ENCODE measurements at places on chromosomes 11 and 22. TPM values are rescaled to one million over a fixed set of nuclear protein-coding genes. Genes with fewer than 3 reads are reported as not detected.
A peak's percentile ranks its signal among the peaks of the same experiment; 100 is the strongest.

GRCh38 chr22:46849101-46849500 lies 86.7 kb downstream of the TBC1D22A start:
- no peak for DNase-seq

The GTSE1 gene
- polyA plus RNA-seq = 10.5 TPM

GRCh38 chr11:61372659-61373420 lies 10.7 kb downstream of the TMEM138 start:
- DNase-seq = no peak

The OR52E8 gene
- polyA plus RNA-seq = not detected

The CREBZF gene
- 118 TPM for polyA plus RNA-seq

DNA sequence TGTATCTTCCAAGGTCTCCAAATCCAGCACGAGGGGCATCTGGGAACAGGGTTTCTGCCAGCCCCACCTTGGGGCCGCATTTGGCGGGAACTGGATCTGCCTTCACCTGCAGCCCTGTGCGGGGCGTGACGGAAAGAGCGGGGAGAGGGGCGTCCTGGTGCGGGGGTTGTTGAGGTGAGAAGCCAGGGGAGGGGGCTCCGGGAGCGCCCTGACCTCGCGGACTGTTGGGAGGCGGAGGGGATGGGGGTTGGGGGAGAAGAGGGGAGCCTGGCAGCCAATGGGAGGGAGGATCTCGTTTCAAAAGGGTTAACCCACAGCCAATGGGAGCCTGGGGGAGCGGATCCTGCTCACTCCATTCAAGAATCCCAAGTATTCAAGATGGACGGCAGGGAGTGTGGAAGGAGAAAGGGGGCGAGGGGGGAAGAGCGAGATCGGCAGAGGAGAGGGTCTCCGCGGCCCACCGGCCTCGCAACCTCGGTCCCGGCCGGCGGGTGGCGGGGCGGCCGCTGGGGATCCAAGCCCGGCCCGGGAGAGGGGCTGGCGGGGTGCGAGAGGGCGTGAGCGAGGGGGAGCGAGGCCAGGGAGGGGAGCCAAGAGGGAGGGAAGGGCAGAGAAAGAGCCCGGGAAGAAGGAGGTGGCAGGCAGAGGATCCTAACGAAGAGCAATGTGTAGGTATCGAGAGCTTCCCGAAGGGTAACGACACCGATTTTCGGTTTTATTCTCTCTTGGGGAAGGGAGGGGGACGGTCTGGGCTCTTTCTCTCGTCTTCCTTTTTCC lies 11.5 kb downstream of the YPEL4 start:
- peak; percentile 79 for DNase-seq

The BCL2L13 gene
- 41.8 TPM for polyA plus RNA-seq

The LIPT2 gene
- polyA plus RNA-seq = 9.1 TPM

- DNase-seq = no peak
These were observed 23.9 kb downstream of the CACNA1I start for GRCh38 chr22:39594411-39594810.

GRCh38 chr22:33018232-33018864 lies 39.8 kb downstream of the SYN3 start:
- DNase-seq = peak; percentile 39

- no peak for DNase-seq
These were observed 102.9 kb upstream of the PAX6 start for GRCh38 chr11:31913985-31914384.

DNA sequence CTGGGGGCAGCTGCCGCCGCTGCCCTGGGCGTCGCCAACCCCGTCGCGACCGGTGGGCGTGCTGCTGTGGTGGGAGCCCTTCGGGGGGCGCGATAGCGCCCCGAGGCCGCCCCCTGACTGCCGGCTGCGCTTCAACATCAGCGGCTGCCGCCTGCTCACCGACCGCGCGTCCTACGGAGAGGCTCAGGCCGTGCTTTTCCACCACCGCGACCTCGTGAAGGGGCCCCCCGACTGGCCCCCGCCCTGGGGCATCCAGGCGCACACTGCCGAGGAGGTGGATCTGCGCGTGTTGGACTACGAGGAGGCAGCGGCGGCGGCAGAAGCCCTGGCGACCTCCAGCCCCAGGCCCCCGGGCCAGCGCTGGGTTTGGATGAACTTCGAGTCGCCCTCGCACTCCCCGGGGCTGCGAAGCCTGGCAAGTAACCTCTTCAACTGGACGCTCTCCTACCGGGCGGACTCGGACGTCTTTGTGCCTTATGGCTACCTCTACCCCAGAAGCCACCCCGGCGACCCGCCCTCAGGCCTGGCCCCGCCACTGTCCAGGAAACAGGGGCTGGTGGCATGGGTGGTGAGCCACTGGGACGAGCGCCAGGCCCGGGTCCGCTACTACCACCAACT lies 1.0 kb downstream of the FUT4 start:
- no peak for DNase-seq

The TMEM121B gene
- 1.1 TPM for polyA plus RNA-seq

- no peak for DNase-seq
These were observed 12.6 kb downstream of the IL2RB start for GRCh38 chr22:37137131-37137530.

DNA sequence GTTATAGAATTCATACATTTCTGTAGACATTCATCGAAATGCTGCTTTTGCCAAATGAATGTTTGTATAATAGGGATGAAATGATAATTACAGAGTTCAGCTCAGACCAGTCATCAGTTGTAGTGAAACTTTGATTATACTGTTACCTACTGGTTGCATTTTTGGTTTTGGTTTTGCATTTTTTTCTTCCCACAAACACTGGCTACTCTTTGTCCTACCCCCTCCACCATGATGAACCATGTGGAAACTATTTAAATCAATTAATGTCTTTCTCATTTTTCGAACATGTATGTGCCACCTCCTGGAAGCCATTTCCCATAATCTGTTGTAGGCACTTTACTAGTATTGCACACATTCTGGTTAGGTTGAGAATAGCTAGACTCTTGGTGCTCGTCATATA lies 75.3 kb upstream of the MTNR1B start:
- DNase-seq = no peak

The PAX6 gene
- polyA plus RNA-seq = 0.11 TPM

- no peak for DNase-seq
These were observed 7.3 kb downstream of the IGHMBP2 start for GRCh38 chr11:68910965-68911364.

The TMPRSS4 gene
- polyA plus RNA-seq = 28.3 TPM

DNA sequence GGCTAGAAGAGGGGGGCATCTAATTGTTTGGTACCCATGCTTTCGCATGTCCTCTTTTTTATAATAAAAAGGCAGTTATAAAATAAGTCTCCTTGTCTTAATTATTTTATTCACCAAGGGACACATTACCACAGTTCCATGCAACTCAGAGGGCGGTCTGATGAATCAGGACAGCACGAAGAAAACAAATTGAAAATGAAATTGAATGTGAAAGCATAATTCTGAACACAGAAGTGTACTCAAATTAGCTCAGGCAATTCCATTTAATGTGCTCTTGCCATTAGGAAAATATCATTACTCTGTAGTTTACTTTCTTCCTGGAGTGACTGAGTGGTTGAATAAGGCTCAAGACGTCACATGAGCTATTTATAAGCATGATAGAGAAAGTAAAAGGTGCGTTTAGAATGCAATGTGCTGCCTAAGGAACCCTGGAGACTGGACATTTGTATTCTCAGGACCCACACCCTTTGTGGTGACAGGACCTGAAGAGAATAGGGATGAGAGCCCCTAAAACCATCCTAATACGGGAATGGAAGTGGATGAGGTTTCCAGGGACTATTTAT lies 59.6 kb downstream of the MTNR1B start:
- DNase-seq = no peak

- no peak for DNase-seq
These were observed 25.8 kb downstream of the KCNQ1OT1 start for GRCh38 chr11:2673871-2674471.

DNA sequence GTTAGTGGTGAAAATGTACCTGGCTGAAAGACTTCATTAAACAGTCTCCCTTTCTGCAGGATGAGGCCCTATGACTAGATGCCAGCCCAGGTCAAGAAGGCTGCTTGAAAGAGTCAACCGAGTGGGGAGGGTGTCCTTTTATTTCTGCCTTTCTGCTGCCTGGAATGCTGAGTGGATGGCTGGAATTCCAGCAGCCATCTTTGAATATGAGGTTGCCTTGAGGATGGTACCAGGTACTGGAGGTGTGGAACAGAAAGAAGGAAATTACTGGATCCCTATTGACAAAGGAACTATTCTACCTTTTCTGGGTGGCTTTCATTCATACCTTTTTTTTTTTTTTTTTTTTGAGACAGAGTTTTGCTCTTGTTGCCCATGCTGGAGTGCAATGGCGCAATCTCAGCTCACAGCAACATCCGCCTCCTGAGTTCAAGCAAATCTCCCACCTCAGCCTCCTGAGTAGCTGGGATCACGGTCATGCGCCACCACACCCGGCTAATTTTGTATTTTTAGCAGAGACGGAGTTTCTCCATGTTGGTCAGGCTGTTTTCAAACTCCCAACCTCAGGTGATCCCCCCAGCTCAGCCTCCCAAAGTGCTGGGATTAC lies 107.3 kb downstream of the RPS6KA4 start:
- DNase-seq = no peak

DNA sequence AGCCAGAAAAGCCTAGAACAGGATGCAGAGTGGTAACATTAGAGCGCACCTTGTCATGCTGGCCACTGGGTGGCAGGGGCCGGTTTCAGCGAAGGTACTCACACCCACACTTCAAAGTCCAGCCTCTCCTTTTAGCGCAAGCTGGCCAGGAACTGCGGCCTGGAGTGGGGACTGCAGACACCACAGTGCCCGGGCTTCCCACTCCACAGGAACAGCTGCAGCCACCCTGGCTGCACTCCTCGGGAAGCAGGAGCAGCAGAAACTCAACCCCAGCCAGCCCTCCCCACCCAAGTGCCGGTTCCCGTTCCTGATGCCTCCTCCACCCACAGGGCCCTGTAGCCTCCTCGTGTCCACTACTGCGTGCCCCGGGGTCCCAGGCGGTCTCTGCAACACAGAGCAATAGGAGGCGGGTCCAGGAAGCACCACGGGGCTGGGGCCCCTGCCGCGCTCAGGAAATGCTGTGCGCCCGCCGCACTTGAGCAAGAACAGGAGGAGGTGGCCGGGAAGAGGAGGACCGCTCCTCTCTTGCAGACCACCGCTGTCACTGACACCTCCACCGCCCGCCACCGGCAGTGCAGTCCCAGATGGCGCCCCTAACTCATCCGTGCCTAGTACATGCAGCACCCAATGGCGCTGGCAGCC lies 2.2 kb downstream of the RFPL2 start:
- DNase-seq = peak; percentile 50

The CRYAB gene
- 49.8 TPM for polyA plus RNA-seq

DNA sequence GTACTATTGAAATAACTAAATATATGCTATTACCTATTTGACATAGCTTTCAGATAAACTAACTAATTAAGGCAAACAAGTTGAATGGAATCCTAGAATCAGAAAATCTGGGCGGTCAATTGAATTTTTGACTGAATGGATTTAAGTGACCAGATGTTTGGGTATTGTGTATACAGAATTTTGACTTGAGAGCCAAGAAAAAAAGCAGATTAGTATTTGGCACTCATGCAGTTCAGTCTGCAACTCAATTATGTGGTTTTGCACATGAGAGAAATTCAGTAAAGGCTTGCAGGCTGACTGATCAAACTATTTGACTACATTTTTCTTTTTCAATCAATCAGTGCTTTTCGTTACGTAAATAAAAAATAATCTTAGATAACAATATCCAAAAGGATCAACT lies 254.8 kb downstream of the GUCY1A2 start:
- no peak for DNase-seq

DNA sequence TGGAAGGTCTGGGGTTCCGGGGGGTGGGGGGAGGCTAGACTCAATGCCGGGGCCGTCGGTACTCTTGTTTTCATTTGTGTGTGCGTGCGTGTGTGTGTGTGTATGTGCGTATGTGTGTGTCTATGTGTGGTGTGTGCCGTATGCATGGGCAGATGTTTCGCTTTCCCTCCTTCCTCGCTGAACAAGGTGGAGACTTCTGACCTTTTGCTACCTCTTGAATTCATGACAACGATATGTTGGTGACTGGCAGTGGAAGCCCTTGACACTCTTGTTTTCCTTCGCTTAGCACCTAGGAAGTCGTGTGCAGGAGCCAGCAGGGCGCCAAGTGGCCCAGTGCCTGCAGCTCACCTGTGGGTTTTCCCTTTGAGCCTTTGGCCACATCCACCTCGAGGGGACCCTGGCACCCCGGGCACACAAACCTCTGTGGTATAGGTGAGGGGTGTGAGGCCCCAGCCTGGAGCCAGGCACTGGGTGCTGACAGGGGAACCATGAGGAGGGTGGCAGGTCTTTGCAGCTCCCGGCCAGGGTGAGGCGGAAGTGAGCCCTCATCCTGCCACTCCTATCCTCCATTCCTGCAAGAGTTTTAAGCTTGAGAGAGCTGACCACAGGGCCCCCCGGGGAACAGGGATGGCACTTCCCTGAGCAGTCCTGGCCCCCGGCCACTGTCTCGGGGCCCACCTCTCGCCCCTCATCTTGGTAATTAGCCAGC lies 19.3 kb upstream of the TMEM191C start:
- DNase-seq = no peak

DNA sequence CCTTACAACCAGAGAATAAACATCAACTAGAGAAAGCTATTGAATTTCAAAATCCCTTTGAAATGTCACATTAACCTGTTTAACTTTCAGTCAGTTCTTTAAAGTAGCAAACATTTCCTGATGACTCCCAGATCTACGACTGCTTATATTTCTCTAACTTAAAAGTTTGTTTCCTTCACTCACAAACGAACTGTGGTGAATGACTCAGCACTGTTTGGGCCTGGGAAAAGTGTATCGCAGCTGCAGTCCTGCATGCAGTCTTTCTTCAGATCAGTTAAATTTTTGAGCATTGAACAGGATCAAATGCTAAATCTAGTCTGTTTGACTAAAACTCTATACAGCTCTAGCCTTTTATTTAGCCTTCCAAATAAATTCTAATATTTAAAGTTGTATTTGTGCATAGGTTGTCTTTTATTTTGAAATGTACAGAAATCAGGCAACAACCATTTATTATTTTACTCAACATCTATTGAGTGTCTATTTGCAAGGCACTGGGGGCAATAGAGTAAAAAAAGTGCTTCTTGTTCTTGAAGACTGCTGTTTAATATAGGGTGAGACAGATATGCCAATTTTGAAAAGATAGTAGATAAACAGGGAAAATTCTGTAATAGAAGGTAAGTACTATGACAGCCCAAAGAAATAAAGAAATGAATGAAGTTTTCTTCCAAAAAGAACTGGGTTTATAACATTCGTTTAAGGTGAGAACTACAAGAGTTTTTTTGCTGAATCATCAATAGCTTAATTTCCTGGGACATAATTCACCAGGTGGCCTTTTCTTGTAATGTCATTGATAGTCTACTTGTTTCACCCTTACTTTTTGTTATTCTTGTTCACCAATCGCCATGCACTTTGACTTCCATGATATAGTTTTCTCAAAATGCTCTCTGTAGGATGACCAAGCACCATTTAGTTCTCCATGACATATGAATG lies 235.4 kb downstream of the METTL15 start:
- DNase-seq = no peak

- DNase-seq = no peak
These were observed 549.2 kb downstream of the MIAT start for GRCh38 chr22:27206374-27207133.

- DNase-seq = no peak
These were observed 904.2 kb upstream of the RAG2 start for GRCh38 chr11:37502202-37502601.

GRCh38 chr11:65473278-65473860 lies 25.5 kb upstream of the MALAT1 start:
- DNase-seq = no peak

- DNase-seq = no peak
These were observed 14.5 kb downstream of the CTNND1 start for GRCh38 chr11:57776031-57776521.

GRCh38 chr22:26587991-26588613 lies 1.8 kb downstream of the TPST2 start:
- DNase-seq = no peak

Data from left renal cortex interstitium (tissue), 4 donors.